ENCODE measurements at places on chromosomes 4 and X.
A peak's percentile ranks its signal among the peaks of the same experiment; 100 is the strongest.

- DNase-seq = no peak
Measured at GRCh38 chr4:15894921-15895916, 43.3 kb downstream of the FGFBP1 start.

- no peak for DNase-seq
Measured at GRCh38 chr4:183195534-183195933, 96.5 kb downstream of the WWC2 start.

GRCh38 chrX:15468036-15468435 is 25.1 kb downstream of the PIR start:
- peak; percentile 19 for DNase-seq

DNA sequence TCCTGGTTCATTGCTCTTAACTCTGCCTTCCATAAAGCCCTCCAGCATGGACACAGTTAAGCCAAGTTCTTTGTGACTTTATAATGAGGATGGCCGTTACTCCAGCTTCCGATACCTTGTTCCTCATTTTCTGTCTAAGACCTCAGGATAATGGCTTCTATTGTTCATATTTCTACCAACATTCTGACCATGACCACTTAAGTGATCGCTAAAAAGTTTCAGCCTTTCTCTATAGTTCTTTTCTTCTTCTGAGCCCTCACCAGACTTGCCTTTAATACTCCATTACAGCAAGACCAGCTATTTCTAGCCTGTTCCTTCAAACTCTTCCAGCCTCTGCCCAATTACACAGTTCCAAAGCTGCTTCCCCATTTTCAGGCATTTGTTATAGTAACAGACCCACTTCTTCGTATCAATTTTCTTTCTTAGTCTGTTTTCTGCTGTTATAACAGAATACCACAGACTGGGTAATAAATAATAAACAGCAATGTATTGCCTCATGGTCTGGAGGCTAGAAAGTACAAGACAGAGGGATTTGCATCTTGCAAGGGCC is 12.3 kb downstream of the RNF175 start:
- no peak for DNase-seq

GRCh38 chr4:59247032-59247431 is 1953.1 kb upstream of the ADGRL3 start:
- no peak for DNase-seq

DNA sequence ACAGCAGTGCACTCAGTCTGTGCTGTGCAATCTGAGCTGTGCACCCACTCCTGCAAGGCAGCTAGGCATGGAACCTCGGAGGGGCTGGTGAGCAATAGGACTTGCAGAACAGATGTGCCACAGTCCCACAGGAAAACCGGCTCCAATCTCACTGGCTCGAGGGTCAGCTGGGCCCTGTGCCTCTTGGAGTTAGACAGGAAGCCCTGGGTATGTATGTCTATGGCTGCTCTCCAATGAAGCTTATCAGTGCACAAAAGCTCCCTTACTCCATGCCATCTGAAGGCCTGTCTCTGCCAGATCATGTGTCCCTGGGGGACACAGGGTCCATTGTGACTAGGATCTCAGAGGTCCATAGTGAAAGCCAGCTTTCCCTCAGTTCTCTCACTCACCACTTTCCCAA is 335.8 kb downstream of the SH3BGRL start:
- no peak for DNase-seq

GRCh38 chr4:149972407-149972806 is 105.8 kb upstream of the DCLK2 start:
- no peak for DNase-seq

DNA sequence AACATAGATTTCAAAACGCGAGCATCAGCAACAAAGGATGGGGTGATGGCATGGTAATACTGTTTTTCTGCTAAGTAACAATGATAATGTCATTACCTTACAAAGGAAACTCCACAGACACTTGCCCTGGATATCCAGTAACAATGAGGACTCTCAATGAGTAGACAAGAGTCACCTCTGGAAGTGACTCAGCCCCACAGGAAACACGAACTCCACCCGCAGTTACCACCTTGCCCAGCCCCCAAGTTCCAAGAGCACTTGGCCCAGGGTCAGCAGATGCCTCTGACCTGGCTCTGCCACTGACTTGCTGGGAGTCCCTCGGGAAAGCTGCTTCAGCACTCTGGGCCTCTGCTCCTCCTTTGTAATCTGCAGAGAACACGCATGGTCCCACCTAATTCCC is 110.3 kb upstream of the MAP3K15 start:
- DNase-seq = peak; percentile 80

- DNase-seq = no peak
Measured at GRCh38 chr4:178198691-178199090, 756.5 kb upstream of the AGA start.

GRCh38 chr4:27318740-27319139 is 458.1 kb downstream of the STIM2 start:
- DNase-seq = peak; percentile 23

DNA sequence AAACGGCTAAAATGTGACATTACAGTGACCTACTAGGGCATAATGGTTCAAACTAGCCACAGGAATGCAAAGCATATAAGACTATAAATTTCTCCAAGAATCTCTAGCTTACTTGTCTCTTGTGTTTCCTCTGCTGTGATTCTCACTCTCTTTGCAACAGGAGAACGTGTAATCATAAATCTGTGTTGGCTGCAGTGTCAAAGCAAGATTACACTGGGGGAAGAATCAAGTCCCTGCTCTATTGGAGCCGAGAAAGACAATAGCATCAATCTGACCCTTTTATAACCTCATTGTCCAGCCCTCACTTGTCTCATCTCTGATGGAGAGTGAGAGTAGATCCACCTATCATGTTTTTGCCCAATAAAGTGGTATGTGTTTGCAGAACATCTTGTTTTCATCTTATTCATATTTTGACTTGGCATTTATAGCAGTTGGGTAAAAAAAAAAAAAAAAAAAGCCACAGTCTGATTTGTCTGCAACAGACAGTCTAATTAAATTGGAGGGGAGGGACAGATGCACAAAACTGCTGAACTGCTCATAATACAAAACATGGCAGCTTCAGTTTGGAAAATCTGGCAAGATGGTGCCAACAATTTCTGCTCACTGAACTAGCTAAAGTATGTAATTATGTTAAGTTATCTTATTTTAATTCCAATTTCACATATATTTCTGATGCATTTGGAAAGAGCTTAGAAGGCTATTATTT is 165.0 kb upstream of the GABRA2 start:
- DNase-seq = no peak

- no peak for DNase-seq
Measured at GRCh38 chr4:5893591-5893990, 705 bp upstream of the CRMP1 start.

GRCh38 chr4:163966612-163967011 is 472.1 kb downstream of the TMA16 start:
- DNase-seq = no peak

DNA sequence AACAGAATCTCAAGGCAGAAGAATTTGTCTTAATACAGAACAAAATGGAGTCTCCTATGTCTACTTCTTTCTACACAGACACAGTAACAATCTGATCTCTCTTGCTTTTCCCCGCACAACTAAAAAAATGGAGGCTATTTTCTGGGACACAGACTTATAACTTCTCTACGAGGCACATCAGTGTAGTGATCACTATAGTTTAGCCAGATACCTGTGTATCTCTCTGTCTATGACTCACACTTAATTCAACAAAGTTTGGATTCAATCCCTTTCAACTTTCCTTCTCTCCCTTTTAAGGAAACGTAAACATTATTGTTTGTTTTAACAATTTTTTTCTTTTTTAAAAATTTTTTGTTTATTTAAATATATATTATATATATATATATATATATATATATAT is 29.4 kb downstream of the APELA start:
- DNase-seq = no peak

DNA sequence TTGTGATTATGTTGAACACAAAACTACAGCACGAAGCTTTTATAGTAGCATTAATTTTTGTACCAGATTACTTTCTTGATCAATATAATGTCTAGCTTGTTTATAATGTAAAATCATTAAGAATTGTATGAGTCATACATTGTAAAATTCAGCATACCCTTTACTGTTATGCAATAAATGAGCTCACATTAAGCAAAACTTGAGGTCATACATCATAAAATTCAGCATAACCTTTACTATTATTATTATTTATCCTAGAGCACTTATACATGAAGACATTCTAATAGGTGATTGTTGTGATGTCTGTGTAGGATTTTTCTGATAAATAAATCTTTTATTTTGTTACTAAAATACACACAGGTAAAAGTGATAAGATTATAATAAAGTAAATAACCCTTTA is 49.4 kb downstream of the DTHD1 start:
- DNase-seq = no peak

DNA sequence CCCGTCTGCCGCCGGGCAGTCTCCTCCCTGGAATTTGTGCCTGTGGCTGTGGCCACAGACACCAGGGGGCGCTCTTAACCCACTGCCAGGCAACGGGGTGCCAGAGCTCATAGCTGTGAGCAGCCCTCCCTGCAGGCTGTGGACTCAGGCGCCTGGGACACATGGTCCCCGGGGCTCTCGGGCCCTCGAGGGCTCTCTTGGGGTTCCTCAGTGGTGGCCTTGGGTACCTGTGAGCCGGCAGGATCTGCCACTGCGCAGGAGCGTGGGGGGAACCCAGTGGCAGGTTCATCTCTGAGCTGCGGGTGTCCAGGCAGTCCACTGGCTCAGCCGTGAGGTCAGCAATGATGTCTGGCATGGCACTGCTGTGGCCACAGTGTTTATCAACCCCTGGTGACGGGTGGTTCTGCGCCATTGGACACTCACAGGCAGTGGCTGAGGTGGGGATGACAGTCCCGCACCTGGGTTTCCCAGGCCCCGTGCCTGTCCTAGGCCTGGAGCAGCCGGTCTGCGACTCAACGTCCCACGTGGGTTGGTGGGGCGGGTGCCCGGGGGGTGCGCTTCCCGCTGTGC is 37.2 kb downstream of the PCGF3 start:
- peak; percentile 85 for DNase-seq

- no peak for DNase-seq
Measured at GRCh38 chrX:68261060-68261672, 172.1 kb downstream of the OPHN1 start.

DNA sequence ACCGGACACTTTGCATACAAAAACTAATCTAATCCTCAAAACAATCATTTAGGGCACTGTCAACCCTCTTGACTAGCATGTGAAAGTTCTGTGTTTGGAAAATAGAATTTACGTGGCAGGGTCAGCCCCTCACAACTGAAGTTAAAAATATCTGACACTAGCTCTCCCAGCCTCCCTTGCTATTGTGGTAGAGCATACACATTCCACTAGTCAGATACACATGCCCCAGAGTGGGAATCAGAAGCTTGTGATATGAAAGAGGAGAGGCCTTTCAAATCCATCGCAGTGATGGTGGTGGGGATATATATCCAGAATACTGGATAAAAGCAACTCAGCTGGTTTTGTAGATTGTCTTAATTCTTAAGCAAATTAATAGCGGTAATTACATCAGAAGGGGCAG is 205.7 kb upstream of the IL15 start:
- DNase-seq = no peak

- DNase-seq = peak; percentile 3
Measured at GRCh38 chr4:169658975-169659715, 38.8 kb downstream of the CLCN3 start.

GRCh38 chr4:183142571-183143550 is 43.8 kb downstream of the WWC2 start:
- no peak for DNase-seq

DNA sequence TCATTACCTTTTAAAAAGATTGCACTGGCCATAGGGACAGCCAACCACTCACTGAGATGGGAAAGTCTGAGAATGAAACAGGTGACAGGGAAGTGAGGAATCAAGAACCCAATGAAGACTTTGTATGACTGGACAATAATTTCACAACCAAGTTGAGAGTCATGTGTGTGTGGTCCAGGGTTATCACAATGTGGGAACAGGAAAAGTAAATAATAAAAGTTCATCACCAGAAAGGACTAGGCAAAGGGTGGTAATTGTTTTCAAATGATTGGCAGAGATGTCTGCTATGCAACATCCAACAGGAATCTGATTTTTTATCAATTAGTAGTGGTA is 129.3 kb downstream of the AMELX start:
- no peak for DNase-seq

DNA sequence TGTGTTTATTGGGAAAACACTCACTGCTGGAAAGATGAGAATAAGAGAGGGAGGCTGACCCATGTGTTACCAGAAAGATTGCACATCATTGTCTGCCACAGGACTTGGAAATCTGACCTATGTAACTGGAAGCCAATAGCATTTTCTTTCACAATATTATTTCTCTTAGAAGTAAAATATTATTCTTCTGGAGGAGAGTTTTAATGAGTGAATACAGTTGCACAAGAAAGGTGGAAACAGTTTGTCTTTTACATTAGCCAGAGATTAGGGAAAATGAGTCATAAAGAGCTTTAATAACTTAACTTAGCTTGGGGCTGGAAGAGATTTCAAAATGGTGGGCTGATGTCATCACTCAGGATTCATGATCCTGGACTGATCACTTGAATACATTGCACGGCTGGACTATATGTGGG is 31.5 kb upstream of the LNX1 start:
- DNase-seq = no peak

All from activated CD4-positive, alpha-beta T cell treated with anti-CD3 and anti-CD28 coated beads, Interleukin-2, Interleukin-6, amounts not matched to agents 100 ng/mL and 50 ng/mL, durations not matched to agents 16 hours and 8 hours (primary cell).